ENCODE measurements at places on chromosomes 2 and 18.

- DNase-seq = no peak
Measured at GRCh38 chr18:8912348-8913326, 189.9 kb upstream of the NDUFV2 start.

- DNase-seq = no peak
Measured at GRCh38 chr18:36402765-36403396, 105.4 kb downstream of the FHOD3 start.

DNA sequence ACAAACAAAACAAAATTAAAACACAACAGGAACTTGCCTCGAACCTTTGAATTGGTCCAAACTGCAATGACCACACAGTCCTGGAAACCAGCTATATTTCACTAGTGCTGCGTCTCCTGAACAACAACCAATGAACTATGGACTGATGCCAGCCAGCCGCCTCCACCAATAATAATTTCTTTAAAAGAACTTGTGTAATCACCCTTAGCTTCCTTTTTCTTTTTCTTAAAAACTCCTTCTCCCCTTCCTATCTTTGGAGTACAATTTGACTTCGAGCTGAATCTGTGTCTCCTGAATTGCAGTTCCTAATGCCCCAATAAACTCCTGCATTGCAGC lies 1.6 kb upstream of the CXXC1 start:
- DNase-seq = no peak

GRCh38 chr2:197258580-197258979 lies 52.0 kb downstream of the ANKRD44 start:
- DNase-seq = no peak

- no peak for DNase-seq
Measured at GRCh38 chr2:219939647-219940046, 312.2 kb downstream of the SLC4A3 start.

DNA sequence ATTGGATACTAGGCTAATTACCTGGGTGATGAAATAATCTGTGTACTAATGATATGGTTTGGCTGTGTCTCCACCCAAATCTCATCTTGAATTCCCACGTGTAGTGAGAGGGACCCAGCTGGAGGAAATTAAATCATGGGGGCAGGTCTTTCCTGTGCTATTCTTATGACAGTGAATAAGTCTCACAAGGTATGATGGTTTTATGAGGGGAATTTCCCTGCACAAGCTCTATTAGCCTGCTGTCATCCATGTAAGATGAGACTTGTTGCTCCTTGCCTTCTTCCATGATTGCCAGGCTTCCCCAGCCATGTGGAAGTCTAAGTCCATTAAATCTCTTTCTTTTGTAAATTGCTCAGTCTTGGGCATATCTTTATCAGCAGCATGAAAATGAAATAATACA lies 394.1 kb upstream of the SYT4 start:
- no peak for DNase-seq

GRCh38 chr2:147479358-147479757 lies 365.5 kb upstream of the ACVR2A start:
- DNase-seq = no peak

DNA sequence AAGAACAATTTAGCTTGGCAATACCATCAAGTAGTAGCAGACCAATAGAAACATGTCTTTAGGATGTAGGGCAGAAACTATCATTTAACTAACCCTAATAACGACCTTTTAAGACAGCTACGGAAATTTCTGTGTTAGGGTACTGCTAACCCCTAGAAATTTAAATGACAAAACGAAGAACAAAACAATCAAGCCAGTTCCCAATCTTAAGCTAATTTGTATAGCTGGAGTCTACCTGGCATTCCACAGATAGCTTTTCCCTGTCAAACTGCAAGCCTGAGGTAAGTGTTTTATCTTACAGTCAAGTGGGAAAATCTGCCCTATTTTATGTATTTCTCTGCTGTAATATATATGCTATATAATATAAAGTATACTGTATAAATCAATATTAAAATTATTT lies 37.6 kb upstream of the CDKL4 start:
- no peak for DNase-seq

GRCh38 chr2:158499383-158499782 lies 42.6 kb downstream of the PKP4 start:
- no peak for DNase-seq

- no peak for DNase-seq
Measured at GRCh38 chr2:69911985-69912563, 2.8 kb upstream of the MXD1 start.

DNA sequence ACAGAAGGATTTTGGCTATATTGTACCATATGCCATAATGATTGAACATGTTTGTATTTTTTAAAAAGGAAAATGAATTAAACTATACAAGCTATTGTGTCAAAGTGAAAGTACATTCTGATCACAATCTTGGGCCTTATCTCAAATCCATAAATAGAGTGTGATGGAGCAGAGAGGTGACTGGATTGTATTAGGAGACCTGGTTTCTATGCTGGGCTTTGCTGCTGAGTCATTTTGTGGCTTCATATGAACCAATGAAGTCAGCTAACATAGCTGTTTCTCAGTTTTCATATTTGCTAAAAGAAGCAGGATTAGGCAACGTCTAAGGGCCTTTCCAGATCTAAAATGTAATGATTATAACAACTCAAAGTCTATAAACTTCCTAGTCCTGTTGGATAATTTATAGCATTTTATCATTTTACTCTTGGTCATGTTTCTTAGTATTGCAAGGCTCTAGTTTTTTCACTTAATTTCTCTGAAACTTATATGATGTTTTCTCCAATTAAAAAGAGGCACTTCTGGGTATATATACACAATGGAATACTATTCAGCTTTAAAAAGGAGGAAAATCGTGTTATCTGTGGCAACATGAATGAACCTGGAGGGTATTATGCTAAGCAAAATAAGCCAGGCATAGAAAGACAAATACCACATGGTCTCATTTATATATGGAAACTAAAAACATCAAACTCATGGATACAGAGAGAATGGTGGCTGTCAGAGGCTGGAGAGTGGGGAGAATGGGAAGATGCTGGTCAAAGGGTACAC lies 112.3 kb downstream of the MEP1B start:
- no peak for DNase-seq

DNA sequence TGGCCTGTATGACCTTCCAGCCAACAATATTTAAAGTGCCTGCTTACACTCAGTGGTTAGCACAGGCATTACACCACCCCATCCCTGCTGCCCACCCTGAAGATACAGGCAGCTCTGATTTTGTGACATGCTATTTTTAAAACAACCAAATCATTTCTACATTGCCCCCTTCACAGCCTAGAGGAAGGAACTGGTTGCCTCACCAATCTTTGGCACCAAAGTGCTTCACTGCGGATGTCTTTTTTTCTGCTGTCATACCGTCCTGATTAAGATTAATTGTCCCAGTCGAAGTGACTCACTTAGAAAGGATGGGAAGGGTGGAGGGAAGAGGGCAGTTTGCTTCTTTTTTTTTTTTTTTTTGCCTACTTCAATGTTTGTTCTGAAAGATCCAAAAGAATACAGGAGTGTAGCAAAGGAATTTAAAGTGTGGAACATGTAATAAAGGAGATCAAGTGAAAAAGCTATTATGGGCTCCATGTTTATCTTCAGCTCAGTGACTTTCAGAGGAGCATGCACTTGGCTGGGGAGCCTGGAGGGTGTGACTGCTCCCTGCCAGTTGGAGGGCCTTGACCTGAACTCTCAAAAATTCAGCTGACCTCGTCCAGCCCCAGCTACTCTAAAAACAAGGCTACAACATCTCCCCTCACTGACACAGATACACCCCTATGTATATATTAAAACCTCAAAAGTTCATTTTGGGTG lies 501.1 kb upstream of the TNP1 start:
- no peak for DNase-seq

DNA sequence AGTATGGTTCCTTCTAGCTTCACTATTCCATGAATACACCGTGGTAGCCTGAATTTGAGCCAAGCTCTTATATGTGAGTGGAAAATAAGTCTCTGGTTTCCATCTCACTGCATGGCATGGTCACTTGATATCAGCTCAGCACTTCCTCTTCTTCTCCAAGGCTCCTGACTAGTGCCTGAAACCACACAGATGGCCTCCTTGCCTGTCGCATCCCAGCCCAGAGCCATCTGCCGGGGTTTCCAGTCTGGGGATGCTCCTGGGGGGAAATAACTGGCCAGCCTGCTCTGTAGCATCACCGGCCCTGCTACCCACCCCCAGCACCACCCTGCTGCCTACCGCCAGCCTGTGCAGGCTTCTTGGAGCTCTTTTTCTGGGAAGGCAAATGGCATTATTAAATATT lies 7.7 kb upstream of the MARCHF4 start:
- no peak for DNase-seq

- no peak for DNase-seq
Measured at GRCh38 chr2:112791019-112791418, 6.7 kb upstream of the IL1A start.

- no peak for DNase-seq
Measured at GRCh38 chr18:12291161-12291560, 16.9 kb upstream of the TUBB6 start.

- no peak for DNase-seq
Measured at GRCh38 chr2:118443596-118443995, 355.3 kb downstream of the INSIG2 start.

DNA sequence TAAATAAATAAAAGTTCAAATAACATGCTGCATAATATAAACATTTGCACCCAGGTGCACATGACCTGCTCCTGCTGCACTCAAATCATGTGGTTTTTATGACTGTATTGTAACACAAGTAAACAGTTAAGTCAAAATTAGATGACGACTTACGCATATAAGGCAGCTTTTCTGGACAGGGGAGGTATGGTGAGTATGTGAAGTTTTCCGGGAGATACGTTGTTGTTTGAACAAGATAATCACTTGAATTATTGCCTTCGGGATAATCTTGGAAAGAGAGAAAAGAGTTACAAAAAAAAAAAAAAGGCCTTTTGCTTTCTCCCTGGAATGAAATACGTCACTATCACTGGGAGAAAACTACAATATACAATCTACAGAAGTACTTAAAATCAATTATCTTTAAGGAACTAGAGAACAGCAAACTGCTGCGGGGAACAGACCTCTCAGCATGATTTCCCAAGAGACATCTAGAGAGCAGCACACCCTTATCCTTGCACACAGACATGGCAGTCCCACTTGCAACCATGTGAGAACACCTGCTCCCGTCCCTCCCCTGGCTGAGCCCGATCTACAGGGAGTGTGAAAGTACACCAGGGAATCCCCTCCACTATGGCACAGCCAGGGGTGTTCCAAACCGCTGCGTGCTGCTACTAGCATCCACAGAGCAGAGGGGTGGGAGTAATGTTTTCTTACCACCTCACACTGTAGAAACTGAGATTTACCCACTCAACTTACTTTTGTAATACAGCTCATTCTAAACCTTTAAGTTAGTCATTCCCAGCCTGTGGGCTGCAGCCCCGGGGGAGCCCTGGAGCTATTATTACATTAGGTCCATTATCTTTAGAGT lies 26.3 kb downstream of the B4GALT6 start:
- DNase-seq = no peak

GRCh38 chr2:187934236-187934635 lies 357.4 kb upstream of the GULP1 start:
- no peak for DNase-seq

GRCh38 chr2:205713086-205713485 lies 30.8 kb downstream of the NRP2 start:
- no peak for DNase-seq

DNA sequence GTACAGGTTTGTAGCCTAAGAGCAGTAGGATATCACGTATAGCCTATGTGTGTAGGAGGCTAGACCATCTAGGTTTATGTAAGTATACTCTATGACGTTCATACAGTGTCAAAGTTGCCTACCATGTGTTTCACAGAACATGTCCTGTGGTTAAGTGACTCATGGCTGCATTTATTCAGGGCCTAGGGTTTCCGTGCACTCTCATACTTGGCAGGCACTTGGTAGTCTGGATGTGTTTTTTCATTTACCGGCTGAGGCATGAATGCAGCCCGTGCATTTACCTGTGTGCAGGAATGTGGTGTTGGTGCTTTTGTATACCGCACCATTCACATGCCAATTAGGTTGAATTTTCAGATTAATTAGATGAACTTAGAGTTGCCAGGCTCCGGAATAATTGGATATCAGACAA lies 43.4 kb downstream of the MYL12B start:
- peak; percentile 4 for DNase-seq

DNA sequence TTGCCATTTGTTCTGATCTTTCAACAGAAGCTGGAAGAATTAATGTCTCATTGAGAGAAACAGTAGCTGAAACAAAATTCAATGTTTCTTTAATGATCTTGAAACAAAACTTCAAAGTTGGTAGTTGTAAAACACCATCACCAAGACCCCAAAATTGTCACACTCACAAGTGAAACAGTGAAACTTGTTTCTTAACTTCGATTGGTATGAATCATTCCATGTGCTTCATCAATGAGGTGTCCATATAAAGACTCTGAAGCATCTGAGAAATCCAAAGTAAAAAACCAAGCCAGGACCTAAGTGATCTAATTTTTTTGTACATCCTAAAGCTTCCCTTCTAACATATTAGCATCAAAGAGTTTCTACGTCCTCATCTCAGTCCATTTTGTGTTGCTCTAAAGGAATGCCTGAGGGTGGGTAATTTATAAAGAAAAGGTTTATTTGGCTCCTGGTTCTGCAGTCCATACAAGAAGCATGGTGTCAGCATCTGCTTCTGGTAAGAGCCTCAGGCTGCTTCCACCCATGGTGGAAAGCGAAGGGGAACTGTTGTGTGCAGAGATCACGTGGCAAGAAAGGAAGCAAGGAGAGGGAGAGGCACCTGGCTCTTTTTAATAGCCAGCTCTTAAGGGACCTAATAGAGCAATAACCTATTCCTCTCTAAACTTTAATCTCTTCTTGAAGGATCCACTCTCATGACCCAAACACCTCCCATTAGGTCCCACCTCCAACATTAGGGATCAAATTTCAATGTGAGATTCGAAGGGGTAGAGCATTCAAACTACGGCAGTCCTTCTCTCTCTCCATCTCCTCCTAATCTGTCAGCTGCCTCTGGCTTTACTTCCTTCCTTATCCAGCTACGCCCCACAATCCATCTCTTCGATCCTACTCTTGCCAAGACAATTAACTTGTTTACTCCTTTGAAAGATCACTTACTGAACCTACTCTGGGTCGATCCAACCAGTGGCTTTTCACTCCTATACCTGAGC lies 20.7 kb upstream of the TLK1 start:
- no peak for DNase-seq

- peak; percentile 20 for DNase-seq
Measured at GRCh38 chr2:152730591-152731333, 12.3 kb downstream of the ARL6IP6 start.

- DNase-seq = no peak
Measured at GRCh38 chr18:24041691-24042090, 27.1 kb downstream of the TTC39C start.

GRCh38 chr18:26134107-26134506 lies 438 bp downstream of the PSMA8 start:
- DNase-seq = no peak

Data from T follicular helper cell (primary cell).